ENCODE measurements at places on chromosomes 5 and 9.

DNA sequence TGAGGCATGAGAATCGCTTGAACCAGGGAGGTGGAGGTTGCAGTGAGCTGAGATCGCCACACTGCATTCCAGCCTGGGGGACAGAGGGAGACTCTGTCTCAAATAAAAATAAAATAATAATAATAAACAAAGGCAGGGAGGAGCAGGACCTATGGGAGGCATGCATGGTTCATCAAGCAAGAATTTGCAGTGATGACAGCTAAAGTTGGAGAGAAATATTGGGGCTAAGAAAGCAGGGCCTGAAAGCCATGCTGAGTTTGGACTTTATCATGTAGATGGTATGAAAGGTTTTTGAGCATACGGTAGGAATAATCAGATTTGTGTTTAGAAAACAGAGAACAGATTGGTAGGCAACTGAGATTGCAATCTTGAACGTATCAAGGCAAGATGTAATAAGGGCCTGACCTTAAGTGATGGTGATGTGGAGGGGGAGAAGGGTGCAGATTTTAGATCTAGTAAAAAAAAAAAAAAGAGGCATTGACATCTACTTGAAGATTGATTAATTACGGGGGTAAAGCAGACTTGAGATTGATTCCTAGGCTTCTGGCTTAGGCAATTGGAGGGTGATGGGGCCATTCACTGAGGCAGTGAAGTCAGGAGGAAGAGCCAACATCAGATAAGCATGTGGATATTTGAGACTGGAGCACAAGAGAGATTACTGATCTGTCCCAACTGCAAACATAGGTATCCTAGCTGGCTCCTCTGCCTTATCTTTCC, 50.7 kb downstream of the CFAP95 start:
- no peak for DNase-seq

DNA sequence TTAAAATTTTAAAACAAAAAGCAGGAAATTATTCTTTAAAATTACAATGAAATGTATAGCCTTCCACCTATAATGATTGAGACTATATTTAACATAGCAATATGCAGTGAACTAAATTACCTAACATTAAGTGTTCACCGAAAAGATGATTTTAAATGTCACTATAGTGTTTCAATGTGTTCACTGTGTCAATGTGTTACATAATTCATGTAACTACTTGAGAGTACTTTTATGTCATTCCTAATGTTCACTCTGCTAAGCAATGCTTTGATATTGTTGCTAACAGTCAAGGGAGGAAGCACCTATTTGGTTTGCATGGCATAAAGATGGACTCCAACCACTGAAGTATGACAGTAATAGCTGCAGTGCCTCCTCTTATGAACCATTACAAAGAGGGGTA, 629.8 kb upstream of the C9orf72 start:
- DNase-seq = no peak

- no peak for DNase-seq
Observed at GRCh38 chr9:136100700-136101614, 5.9 kb upstream of the NACC2 start.

DNA sequence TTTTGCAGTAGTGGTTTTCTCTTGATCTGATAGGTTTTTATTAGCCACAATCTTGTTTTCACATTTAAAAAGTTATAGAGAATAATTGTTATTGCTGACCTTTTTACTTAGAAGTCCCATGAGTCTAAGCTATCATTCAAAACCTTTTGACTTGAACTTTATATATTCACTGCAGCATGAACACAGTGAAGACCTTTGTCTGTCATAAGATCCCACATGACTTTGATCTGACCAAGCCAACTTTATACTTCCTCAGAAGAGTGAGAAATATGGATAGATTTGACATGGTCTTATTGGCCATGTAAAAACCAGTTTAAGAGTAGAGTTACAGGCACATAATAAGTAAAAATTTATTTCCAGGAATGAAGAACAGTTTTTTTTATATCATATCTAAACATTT, 34.1 kb downstream of the RAD1 start:
- DNase-seq = no peak

DNA sequence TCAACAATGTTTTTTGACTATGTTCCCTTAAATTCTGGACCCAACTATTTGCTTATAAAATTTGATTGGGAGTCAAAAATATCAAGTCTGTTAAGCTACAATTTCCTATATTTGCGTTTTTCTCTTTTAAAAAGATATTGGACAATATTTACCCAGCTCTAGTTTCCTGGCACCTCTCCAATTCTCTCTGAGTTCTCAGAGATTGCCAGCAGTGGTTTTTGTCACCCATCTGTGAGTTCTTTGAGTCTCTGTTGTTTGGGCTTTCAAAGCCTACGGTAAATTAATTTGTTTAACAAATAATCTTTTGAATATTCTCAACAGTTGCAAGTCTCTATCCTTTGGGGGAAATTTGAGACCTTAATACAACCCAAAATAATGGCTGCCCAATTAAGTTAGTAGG, 174.2 kb upstream of the PUM3 start:
- no peak for DNase-seq

DNA sequence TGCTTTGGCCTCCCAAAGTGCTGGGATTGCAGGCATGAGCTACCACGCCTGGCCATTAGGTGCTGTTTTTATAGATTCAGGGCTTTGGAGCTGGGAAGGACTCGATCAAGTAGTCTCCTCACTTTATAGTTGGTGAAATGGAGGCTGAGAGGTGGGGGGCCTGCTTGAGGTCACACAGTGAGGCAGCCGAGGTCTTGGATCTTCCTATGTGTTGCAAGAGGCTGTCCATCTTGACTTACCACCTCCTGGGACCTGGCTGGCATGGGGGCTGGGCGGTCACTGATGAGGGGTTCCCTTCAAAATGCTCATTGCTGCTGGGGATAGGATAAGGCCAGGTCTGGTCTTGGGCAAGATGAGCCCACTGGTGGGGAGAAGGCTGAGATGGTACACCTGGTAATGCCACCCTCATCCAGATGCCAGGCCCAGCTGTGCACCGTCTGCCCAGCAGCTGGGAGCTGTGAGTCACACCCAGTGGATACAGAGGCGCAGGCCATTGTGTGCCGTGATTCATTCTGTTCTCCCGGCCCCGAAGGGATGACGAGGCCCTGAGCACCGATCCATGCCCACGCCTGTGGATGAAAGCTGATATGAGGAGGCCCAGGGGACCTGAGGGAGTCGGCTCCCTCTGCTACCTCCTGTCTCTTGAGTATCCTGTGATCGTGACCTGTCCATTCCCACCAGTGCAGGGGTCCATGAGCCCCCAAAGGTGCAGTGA, 10.5 kb upstream of the NDST1 start:
- DNase-seq = no peak

DNA sequence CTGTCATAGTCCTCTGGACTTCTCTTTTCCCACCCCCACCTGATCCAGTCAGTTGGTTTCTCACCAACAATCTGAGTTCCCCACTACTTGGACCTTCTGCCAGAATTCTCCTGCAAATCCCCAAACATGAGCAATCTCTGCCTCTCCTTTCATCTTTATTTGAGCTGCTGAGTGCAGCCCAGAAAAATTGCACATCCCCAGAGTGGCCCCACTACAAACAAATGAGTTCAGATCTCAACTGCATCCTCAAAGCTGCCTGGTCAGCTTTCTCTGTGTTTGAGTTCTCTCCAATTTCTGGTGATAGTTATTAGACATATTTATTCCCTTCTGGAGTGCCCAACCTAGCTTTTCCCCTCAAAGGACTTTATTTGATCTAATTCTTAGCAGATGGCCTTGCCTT, 102.2 kb downstream of the PSAT1 start:
- no peak for DNase-seq

GRCh38 chr5:89711526-89711925, 698.0 kb downstream of the CETN3 start:
- DNase-seq = no peak

- DNase-seq = no peak
Observed at GRCh38 chr9:19286634-19287188, 56.2 kb downstream of the DENND4C start.

- no peak for DNase-seq
Observed at GRCh38 chr5:56588636-56589480, 226.5 kb upstream of the MAP3K1 start.

GRCh38 chr5:103364074-103364473, 105.5 kb downstream of the MACIR start:
- DNase-seq = no peak

DNA sequence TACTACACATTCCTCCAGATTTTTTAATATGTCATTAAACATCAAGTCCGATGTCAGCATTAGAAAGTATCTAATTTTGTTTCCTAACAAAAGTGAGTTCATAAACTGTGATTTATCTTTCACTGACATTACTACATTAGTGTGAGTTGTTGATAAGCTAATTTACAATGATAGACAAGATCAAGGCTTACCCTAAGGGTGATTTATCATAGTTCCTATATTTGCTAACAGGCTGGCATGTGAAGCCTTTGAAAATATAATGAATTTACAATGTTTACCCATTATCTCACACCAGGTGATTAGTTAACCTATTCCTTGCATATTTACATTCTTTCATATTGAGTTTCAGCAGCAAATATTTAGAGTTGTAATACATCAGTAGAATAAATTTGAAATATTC, 1096.9 kb upstream of the NUDT12 start:
- DNase-seq = no peak

DNA sequence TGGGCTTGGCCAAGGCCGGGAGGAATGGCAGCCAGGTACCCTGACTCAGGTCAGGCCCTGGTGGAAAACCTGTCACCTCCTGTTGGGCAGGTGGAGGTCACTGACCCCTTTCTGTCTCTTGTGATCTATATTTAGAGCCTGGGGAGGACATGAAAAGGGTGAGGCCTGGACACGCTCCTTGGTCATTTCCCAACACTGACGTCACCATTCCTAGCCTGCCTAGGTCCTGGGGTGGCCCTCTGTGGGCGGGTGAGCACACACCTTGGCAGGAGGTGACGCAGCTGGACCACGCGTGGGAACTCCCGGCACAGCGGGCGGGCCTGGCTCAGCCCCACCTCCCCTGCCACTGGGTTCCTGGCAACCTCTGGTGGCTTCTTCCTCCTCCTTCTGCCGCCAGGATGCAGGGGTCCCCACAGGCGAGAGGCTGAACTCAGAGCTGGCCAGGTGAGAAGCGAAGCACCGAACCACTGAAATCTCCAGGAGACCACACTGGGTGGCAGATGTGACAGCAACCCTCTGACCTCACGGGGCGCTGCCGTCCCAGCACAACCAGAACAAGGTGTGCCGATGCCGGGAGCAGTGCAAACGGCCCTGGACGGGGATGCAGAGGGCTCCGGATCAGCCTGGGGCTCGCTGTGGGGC, 6.4 kb upstream of the RALGDS start:
- DNase-seq = no peak

- DNase-seq = no peak
Observed at GRCh38 chr9:3136230-3136629, 292.3 kb upstream of the PUM3 start.

DNA sequence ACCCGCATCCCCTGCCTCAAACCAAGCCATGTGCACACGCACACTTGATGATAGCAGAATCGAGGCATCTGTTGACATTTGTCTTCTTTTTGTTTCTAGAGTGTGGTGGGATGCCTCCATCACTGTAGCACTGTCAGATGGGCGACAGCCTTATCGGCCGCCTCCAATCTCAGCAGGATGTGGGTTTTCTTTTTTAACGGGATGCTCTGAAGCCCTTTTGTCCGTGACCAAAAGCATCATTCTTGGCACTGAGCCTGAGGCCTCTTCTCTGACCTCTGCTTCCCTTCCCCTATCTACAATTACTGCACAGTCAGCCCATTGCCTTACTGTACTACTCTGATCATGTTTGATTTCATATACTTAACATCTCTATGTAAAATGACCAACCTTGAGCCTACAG, 78.3 kb downstream of the LMNB1 start:
- no peak for DNase-seq

Measured in mesothelial cell of epicardium (in vitro differentiated cells).